Muscle of leg (tissue), 16 donors: ENCODE measurements at places on chromosomes 13 and 19. TPM values are rescaled to one million over a fixed set of nuclear protein-coding genes. Genes with fewer than 3 reads are reported as not detected.

GRCh38 chr13:47480121-47480520, 521.0 kb downstream of the SUCLA2 start:
- no peak for DNase-seq
- H3K4me1 ChIP-seq, result no peaks in the 10 kb centered on the region
- H3K4me3 ChIP-seq, result no peak overlapping the region
- no peak overlapping the region for H3K27ac ChIP-seq

DNA sequence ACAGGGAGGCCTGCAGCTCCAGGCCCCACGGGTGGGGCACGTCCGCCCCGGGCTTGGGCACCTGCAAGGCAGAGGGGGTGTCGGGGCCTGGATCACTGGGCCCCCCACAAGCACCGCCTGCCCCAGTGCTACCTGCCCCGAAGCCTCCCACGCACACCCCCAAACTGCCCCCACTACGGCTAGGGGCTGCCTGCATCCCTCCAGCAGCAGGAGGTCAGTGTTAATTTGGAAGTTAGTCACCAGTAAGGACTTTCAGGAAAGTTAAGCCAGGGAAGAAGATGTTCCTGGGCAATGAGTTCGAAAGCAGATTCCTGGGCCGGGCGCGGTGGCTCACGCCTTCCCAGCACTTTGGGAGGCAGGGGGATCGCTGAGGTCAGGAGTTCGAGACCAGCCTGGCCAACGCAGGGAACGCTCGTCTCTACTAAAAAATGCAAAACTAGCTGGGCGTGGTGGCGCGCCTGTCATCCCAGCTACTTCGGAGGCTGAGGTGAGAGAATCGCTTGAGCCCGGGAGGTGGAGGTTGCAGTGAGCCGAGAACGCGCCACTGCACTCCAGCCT, 5.5 kb downstream of the PEAK3 start:
- H3K27me3 ChIP-seq, result peaks cover 2% of the 10 kb centered on the region
- H3K4me1 ChIP-seq, result peaks cover 42% of the 10 kb centered on the region
- H3K4me3 ChIP-seq, result no peak overlapping the region
- H3K36me3 ChIP-seq, result peaks cover 19% of the 10 kb centered on the region
- DNase-seq, result no peak
- H3K27ac ChIP-seq, result no peak overlapping the region

Gene CYP4F2
- not detected for total RNA-seq

GRCh38 chr13:113840541-113841352, 23.1 kb downstream of the GAS6 start:
- H3K27me3 ChIP-seq, result no peaks in the 10 kb centered on the region
- peaks cover 42% of the 10 kb centered on the region for H3K4me1 ChIP-seq
- H3K36me3 ChIP-seq, result peaks cover 8% of the 10 kb centered on the region

DNA sequence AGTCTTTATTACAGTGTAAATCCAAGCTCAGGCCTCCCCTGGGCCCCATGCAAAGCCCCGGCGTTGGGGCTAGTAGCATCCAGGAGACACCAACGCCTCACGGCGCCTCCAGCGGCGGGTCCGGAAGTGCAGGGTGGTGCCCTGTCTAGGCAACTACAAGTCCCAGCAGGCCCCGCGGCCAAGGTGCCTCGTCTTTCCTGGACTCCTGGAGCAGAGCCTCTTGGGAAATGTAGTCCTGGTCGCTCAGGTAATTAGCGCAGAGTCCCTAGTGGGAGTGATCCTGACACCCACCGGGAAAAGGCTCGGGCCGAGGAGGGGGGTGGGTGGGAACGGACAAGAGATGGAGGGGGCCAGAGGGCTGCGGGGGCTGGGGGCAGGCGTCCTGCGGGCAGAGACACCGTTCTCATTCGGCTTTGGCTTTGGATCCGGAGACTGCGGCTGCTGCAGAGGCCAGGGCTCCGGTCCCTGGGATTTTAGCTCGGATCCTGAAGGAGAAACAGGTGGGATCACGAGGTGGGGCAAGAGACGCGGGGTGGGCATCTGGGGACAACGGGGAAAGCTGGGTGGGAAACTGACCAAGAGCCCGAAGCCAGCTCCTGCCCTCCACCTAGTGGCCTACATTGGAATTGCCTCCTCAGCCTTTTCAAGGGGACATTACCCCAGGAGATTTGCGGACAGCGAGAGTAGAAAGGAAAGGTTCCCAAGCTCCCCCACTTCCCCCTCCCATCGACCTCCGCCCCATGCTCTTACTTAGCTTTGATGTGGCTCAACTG, 11.4 kb downstream of the RTN2 start:
- H3K27me3 ChIP-seq, result no peaks in the 10 kb centered on the region
- H3K36me3 ChIP-seq, result peaks cover 18% of the 10 kb centered on the region
- peaks cover 7% of the 10 kb centered on the region for H3K4me1 ChIP-seq
- DNase-seq, result peak; percentile 97

DNA sequence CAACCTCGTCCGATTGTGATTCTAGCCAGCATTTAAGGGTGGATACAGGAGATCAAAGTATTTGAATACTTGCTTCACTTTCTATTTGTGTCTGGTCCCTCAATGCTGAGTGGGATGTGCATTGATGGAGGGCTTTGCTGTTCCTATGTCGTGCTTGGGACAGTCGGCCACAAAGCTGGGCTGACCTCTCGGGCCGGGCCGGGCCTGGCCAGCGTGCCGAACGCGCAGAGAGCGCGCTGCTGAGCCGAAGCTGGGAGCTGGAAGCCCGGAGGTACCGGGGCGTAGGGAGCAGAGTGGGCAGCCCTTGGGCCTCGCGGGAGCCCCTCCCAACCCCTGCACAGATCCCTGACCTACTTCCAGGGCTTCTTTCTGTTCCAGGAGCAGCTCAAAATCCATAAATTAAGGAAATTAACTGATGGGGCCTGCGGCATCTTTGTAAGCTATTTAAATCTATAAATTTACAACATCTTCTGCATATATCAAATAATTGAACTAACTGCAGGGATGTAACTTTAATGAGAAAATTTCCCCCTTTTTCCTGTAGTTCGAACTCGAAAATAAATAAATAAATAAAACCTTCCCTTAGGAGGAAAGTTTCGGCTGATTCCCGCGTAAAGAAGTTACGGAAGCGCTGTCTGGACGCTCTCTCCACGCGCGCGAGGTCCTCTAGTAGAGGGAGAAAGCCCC, 1.8 kb upstream of the KCTD15 start:
- peak overlapping the region; percentile 97 for H3K27ac ChIP-seq
- H3K27me3 ChIP-seq, result no peaks in the 10 kb centered on the region
- DNase-seq, result peak; percentile 30
- H3K4me3 ChIP-seq, result peak overlapping the region; percentile 31
- H3K36me3 ChIP-seq, result peaks cover 6% of the 10 kb centered on the region

Gene TNFRSF19
- 9.5 TPM for total RNA-seq

- peaks cover 25% of the 10 kb centered on the region for H3K36me3 ChIP-seq
- peak overlapping the region; percentile 20 for H3K27ac ChIP-seq
- H3K4me3 ChIP-seq, result peak overlapping the region; percentile 92
- DNase-seq, result peak; percentile 20
Measured at GRCh38 chr19:17719730-17720400, 585 bp downstream of the MAP1S start.

- no peaks in the 10 kb centered on the region for H3K4me1 ChIP-seq
- H3K27ac ChIP-seq, result no peak overlapping the region
- no peak for DNase-seq
Measured at GRCh38 chr19:9144920-9145319, 4.7 kb downstream of the ZNF317 start.

Gene LRRC8E
- 0.13 TPM for total RNA-seq
